RCC 7860 (cell line): ENCODE measurements at places on chromosomes 6 and 20.

GRCh38 chr6:85494547-85495536, 45.0 kb downstream of the NT5E start:
- no peak for DNase-seq

DNA sequence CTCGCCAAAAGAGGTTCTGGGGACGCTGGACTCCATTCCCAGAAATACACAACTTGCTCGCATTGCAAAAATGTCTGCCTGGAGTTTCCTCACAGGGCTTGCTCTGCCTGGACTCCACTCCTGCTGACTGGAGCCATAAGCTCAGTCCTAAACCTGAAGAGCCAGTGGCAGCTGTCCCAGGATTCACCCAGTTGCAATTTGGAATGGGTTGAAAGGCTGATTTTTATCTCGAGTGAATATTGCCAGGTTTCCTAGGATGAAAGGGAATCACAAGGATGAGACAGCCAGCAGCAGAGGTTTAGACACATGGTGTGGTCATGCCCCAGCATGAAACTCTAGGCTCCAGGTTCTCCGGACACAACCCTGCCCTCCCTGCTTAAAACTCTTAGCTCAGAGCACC, 223.3 kb downstream of the BMP7 start:
- DNase-seq = no peak

GRCh38 chr6:169083508-169083874, 170.2 kb downstream of the THBS2 start:
- no peak for DNase-seq

GRCh38 chr20:48492715-48493070, 335.1 kb downstream of the PREX1 start:
- DNase-seq = no peak

GRCh38 chr20:1907586-1907985, 12.4 kb downstream of the SIRPA start:
- peak; percentile 84 for DNase-seq

GRCh38 chr6:144353871-144354314, 68.8 kb downstream of the UTRN start:
- DNase-seq = no peak

DNA sequence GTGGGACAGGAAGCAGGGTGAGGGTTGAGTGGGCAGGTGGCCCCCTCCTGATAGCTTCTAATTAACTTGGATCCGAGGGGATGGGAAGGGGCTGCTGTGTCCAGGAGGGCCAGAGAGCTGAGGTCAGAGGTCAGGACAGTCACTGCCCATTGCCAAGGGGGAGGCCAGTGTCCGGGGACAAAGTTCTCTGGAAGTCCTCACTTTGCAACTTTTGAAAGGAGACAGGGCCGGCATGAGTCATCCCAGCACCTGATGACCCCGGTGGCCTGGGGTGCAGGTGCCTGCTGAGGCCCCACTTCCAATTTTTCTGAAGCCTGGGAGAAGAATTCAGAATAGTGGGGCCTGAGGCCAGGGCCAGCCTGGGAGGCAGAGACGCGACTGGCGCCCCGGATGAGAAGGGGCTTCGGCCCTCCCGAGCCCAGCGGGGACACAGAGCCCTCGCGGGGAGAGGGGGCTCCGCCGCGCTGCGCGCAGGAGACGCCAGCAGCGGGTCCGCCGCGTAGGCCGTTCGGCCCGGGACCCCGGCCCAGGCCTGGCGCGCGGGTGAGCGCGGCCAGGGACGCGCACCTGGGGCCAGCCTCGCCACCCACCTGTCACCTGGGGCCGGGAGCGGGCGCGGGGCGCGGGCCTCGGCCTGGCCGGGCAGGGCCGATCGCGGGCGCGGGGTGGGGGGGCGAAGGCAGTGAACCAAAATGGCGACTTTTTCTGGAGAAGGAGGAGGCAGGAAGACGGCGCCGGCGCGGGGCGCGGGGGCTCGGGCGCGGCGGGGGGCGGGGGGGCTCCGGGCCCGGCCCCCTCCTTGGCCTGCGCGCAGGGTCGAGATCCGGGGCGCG, 586 bp downstream of the ZNF512B start:
- no peak for DNase-seq

DNA sequence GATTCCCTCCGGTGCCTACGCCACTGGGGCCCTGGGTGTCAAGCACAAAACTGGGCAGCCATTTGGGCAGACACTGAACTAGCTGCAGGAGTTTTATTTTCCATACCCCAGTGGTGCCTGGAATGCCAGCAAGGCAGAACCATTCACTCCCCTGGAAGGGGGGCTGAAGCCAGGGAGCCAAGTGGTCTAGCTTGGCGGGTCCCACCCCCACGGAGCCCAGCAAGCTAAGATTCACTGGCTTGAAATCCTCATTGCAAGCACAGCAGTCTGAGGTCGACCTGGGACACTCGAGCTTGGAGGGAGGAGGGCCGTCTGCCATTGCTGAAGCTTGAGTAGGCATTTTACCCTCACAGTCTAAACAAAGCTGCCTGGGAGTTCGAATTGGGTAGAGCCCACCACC, 125.3 kb downstream of the FRK start:
- no peak for DNase-seq

DNA sequence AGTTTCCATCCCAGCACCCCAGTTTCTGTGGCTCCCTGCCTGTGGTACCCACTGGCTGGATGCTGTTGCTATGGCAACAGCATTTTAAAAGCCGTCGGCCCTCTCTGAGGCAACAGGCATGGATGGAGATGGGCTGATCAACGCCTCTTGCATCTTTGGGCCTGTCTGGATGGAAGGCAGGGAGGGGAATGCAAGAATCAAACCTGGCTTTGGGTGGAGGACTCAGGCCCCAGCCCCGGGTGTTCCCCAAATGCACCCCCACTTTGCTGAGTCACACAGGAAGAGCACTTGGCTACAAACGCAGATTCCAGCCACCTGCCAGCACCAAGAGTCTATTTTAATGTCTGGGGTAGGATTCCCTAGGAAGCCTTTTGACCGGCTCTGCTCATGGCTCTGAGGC, 45.7 kb upstream of the TGM2 start:
- no peak for DNase-seq

GRCh38 chr20:44015733-44016103, 101.1 kb downstream of the TOX2 start:
- no peak for DNase-seq
